ENCODE measurements at places on chromosomes 16 and 17.

- DNase-seq = no peak
Observed at GRCh38 chr17:42034059-42034458, 14.2 kb downstream of the NKIRAS2 start.

- no peak for DNase-seq
Observed at GRCh38 chr16:57000271-57001025, 11.1 kb downstream of the NLRC5 start.

DNA sequence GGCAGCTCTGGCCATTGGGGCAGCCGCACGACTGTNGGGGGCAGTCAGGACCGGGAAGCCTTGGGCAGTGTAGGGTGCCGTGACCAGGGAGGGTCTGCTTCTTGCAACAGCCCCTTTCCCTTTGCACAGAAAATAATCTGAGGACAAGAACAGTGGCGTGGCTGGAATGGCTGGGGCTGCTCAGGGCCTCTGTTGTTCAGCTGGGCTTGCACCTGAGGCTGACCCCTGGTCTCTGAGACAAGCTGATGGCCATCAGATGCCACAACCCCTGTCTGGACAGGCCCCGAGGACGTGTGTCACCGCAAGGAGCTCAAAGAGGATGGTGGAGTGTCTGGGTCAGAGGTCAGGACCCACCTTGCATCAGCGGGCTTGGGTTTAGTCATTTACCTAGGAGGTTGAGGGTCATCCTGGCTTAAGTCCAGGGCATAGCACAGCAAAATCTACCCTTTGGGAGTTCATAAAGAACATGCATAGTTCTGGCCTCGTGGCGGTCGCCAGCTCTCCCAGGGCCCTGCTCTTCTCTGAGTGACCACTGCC is 46.9 kb downstream of the METRNL start:
- no peak for DNase-seq

DNA sequence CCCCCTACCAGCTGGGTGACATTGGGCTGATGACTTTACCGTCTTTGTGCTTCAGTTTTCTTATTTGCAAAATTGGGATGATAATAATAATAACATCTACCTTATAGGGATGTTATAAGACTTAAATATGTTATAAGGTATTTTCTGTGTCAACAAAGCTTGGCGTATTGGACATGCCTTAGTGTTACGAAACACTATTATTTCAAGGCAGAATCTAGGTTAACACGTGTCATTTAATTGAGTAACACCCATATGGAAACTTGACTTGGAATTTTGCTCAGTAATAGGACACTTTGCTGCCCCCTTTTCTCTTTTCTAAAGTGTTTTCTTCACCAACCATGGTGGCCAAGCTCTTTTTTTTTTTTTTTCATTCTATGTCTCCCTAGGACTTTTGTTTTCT is 294.2 kb upstream of the SALL1 start:
- no peak for DNase-seq

- no peak for DNase-seq
Observed at GRCh38 chr17:269616-270514, 82.7 kb downstream of the RPH3AL start.

GRCh38 chr16:84614623-84614967 is 3.3 kb downstream of the COTL1 start:
- DNase-seq = no peak

GRCh38 chr17:61783556-61784304 is 79.6 kb downstream of the BRIP1 start:
- no peak for DNase-seq

GRCh38 chr16:85617948-85618347 is 4.8 kb downstream of the GSE1 start:
- DNase-seq = no peak

- DNase-seq = no peak
Observed at GRCh38 chr16:48047720-48048119, 108.1 kb downstream of the ABCC12 start.

DNA sequence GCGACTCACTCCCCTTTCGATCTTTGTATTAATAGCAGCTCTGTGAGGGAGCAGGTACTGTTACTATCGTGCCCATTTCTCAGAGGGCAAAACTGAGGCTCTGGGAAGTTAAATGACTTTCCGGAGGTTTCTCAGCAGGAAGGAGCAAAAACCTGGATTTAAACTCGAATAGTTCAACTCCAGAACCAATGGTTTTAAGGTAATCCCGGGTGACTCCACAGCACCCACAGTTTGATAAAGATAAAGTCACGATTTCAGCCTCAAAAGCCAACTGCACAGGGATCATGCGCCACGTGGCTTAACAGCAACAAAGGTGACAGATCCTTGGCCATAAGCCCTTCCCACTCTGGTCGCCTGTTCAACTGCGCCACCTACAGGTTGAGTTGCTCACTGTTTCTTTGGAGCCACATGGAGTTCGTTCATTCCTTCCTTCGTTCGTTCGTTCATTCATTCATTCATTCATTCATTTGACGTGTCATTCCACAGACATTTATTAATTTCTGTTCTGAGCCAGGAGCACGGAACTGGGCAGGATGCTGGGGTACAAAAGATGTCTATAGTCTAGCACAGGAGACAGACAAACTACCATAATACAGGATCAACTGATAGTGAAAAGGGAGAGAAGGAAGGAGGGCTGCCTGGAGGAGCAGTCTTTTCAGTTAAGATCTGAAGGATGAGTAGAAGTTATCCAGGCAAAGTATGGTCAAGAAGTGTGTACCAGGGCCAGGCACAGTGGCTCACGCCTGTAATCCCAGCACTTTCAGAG is 134.8 kb downstream of the HS3ST2 start:
- DNase-seq = peak; percentile 94

DNA sequence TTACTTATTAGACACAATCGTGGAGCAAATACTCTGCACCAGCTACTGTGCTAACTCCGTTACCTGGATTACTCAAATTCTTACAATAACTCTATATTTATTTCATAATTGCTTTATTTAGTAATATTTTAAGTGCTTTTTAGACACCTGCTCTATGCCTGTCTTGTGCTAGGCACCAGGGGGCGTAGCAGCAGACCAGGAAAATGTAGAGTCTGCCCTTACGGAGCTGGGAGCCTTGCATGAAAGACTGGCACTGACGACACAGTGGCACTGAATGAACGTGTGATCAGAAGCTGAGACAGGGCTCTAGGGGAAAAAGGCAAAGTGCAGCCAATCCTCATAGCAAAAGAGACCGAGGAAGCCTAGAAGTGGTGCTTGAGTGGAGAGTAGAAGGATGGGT is 486.5 kb downstream of the CDH13 start:
- DNase-seq = peak; percentile 59

- peak; percentile 74 for DNase-seq
Observed at GRCh38 chr17:8117980-8118768, at the start of gene ALOXE3. TSS of gene ALOXE3 (minus strand) at chr17:8118514. CDS start at chr17:8117990, 524 bp downstream.

- DNase-seq = peak; percentile 79
Observed at GRCh38 chr17:76276461-76277299, 11.5 kb downstream of the UBALD2 start.

GRCh38 chr16:78884204-78884603 is 716.3 kb downstream of the MAF start:
- no peak for DNase-seq

DNA sequence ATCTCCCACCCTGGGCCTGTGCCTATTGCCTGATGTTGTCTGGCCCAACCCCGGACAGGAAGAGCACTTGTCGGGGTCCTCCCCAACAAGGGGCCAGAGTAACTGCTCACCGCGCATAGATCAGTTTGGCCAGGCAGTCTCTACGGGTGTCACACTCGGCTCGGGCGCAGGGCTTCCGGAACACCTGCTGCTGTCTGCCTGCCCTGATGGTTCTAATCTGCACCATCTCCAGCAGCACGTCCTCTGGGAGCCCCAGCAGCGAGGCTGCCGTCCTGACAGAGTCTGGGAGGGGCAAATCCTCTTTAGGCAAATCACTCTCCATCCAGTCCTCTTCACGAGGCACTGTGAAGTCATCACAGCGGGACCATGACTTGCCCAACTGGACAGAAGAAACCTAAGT is 24.0 kb downstream of the MYO19 start:
- DNase-seq = no peak

DNA sequence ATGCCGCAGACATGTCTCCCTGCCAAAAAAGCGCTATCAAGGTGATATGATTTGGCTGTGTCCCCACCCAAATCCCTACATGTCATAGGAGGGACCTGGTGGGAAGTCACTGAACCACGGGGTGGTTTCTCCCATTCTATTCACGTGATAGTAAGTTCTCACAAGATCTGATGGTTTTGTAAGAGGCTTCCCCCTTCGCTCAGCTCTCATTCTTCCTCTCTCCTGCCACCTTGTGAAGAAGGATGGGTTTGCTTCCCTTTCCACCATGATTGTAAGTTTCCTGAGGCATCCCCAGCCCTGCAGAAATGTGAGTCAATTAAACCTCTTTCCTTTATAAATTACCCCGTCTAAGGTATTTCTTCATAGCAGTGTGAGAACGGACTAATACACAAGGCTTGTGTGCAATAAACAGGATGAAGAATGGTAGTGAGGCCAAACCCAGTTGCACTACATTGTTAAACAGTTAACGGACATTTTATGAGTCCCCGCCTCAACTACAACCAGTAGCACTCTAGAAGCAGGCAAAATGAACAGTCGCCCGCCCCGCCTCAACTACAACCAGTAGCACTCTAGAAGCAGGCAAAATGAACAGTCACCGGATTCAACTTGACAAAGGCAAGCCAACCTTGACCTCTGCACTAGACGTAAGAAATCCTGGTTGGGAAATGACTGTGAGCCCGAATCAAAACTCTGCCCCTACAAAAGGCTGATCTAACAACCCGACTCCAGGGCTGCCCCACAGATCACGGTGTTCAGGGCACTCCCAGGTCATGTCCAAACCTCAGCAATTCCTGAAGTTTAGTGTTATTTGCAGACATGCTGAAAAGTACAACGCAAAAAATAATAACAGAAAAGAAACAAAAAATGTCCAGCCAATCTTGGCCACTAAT is 26.3 kb downstream of the VPS53 start:
- peak; percentile 66 for DNase-seq

DNA sequence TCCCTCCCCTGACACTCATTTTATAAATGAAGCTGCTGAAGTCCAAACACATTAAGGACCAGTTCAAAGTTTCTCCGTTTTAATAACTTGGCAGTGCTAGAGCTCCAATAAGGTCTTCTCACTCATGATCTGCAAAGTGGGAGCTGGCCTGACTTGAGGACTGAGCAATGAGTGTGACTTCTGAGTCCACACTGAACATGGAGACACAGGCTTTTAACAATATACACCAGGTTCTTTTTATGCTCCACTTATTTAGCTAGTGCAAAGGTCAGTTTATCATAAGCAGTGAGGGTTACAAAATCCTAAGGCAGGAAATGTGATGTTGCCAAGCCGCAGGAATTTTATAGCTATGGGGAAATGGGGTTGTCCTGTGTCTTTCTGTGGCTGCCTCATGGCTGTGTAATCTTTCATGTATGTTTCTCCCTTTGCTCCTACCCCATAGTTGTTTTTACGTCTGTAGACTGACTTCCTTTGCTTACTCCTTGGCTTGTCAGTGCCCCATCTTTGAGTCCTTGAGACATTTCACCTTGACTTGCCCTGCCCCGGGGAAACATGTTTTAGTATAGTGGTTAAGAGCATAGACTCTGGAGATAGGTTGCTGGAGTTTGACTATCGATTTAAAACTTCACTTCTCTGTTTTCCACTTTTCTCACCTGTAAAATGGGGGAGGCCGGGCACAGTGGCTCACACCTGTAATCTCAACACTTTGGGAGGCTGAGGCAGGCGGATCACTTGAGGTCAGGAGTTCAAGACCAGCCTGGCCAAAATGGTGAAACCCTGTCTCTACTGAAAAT is 12.2 kb upstream of the MMD start:
- no peak for DNase-seq

DNA sequence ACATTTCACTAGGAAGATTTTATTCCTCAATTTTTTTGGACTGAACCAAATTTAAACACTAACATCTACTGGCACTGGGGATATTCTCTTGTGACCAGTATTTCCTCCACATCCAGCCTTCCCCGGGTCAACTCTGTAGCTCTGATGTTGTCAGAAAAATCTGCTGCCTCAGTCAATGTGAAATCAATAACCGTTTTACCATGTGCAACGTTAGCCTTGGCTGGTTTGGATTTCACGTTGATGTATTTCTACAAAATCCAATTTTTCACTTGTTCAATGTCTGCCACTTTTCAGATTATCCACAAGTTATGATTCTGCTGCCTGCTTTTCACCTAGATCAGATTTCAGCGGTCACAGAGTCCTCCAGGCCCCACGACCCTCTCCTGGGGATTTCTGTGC is 7.1 kb downstream of the SGCA start:
- DNase-seq = no peak

DNA sequence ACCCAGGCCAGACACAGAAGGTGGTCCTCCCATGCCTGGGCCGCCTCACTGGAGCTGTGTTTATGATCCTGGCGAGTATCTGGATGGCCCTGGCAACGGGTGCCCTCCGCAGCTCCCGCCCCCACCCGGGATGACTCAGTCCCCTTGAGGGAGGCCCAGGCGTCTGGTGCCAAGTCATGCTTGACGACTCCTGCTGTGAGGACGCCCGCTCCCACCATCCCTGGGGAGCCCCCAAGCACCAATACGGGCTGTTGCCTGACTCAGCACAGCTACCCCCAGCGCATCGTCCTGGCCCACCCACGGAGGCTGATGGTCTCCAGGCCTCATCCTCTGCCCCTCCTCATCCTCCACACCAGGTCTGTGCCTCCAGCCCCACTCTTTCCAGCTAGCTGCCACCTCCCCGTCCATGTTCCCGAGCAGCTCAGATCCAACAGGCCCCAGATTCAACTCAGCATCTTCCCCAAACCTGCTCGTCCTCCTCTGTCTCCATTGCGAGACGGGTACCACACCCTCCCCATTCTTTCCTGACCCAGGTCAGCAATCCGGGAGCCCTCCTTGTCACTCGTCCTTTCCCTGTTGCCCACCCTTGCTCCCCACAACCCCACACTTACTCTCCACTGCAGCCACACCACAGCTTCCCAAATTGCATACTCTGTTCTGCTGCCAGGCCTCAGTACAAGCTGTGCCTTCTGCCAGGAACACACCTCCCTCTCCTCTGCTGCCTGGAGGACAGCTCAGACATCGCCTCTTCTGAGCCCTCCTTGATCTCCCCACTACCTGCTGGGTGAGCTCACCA is 2.6 kb downstream of the CAMKK1 start:
- DNase-seq = no peak

GRCh38 chr17:7932483-7932891 is 481 bp downstream of the CNTROB start:
- peak; percentile 58 for DNase-seq

- peak; percentile 35 for DNase-seq
Observed at GRCh38 chr17:56913353-56913866, 439 bp downstream of the TRIM25 start.

DNA sequence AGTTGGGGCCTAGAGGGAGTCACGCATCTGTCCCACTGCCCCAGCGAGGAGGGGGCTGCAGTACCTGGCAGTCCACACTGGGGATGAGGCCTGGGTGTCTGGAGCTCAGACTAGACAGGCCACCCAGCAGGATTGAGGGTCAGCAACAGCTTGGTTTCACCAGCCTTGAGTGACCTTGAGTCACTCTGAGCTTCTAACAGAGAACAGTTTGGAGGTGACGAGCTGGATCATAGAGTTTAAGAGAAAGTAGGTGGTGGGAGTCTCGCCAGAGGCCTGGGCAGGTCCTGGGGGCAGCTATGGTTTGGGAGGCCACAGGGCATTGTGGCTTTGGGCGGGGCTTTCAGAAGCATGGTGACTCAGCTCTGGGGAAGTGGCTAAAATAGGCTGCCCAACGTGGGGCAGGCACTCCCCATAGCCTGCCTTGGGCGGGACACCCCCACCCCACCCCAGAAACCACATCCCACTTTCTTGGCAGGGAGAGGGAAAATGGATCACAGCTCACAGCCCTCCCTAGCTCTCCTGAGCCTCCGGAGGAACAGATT is 20.5 kb downstream of the CDC42EP4 start:
- no peak for DNase-seq
